NCI-H1930 (cell line): ENCODE measurements at places on chromosomes 1 and 21.

- DNase-seq: no peak
Measured at GRCh38 chr1:119674111-119674526, 26.1 kb upstream of the ZNF697 start.

DNA sequence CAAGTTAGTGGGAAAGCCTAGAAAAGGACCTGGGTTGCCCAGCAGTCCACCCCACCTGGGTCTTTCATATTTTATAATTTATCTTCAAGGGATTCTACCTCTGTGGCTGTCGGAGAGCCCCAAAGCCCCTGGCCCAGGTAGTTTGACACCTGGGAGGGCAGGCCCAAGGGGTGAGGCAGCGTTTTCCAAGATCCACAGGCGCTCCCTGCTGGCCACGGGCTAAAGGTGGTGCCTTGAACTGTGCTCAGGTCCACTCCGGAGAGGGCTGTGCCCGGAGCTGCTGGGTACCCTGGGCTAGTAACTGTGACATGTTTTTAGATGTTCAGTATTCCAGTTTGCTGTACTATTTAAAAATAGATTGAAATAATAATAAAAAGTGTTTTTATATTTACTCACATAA is 37.2 kb upstream of the CRNN start:
- no peak for DNase-seq

DNA sequence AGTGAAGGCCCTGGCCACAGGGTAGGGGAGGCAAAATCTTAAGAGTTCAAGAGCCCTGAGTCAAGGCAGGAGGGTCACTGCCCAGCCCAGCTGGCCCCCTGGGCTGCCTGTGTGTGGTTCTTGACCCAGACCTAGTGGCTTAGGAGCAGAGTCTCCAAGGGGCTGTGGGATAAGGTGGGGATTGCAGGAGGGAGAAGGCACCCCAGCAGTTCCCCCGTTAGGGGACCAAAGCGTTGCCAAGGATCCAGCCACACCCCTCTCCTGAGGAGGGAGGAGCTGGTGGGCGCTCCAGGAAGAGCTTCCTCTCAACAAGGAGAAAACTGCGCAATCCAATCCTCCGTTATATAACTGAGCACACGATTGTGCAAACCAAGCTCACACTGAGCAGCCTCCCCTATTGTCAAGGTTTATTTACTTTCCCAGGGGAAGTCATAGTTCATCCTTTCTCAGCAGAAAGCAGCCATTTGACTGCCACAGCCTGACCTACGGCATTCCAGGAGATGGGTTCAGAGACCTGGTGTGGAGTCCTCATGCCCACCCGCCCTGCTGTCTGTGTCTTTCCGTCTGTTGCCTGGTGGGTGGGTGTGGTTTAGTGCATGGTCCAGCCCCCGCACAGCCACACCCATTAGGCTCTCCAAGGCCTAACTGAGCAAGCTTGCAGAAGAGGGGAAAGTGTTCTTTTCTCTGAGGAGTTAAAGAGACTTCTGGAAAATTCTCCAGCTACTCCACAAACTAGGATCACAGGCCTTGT is 3.5 kb downstream of the EPHX1 start:
- no peak for DNase-seq

DNA sequence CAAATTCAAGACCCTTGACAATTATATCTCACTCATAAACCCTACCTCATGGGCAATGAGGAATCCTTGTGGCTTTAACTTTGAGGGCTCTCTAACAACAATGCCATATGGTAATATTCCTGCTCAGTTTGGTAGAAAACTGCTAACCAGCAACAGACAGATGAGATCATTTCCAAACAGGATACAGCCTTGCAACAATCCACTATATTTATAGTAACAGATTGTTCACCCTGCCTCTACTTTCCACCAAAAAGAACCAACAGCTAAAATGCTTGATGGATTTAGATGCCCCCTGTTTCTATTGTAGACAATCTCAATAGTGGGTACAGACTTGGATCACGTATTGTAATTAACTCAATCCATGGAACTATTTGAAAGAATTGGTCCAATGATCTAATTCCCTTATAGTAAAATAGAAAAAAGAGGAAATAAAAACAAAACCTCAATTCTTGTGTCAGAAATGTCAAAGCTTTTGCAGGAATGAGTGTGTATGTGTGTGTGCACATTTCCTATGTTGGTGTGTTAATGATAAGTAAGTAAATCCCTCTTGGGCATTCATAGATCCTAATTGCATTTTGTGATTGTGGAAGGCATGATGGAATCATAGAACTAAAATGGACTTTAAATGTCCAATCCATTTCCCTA is 100.0 kb upstream of the EDEM3 start:
- no peak for DNase-seq

- DNase-seq: no peak
Measured at GRCh38 chr1:217135987-217136894, 413.0 kb upstream of the ESRRG start.

GRCh38 chr1:200265881-200266280 is 144.0 kb downstream of the ZNF281 start:
- DNase-seq: no peak

GRCh38 chr1:210617293-210617692 is 288.6 kb downstream of the HHAT start:
- no peak for DNase-seq

GRCh38 chr1:8283058-8283884 is 34.6 kb upstream of the SLC45A1 start:
- no peak for DNase-seq

- no peak for DNase-seq
Measured at GRCh38 chr1:9996624-9997582, at the start of gene RBP7. RBP7 (plus strand) TSS chr1:9997228; CDS start chr1:9997259, 31 bp downstream.

DNA sequence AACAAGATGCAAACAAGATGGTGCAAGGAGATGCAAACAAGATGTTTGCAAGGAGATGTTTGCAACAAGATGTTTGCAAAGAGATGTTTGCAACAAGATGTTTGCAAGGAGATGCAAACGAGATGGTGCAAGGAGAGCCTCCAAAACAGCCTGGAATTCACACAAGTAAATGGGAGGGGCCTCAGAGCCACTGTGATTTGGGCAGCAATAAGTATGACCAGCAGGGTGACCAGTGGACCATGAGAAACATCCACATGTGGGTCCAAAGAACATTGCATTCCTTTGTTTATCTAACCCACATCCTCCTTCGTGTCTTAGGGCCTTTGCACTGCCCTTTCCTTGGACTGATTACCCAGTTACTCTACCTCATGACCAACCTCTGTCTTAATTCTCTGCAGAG is 162.9 kb downstream of the PLPP3 start:
- no peak for DNase-seq

GRCh38 chr21:39363607-39364555 is 15.0 kb upstream of the HMGN1 start:
- no peak for DNase-seq

GRCh38 chr1:28775121-28775942 is 36.6 kb upstream of the OPRD1 start:
- no peak for DNase-seq

DNA sequence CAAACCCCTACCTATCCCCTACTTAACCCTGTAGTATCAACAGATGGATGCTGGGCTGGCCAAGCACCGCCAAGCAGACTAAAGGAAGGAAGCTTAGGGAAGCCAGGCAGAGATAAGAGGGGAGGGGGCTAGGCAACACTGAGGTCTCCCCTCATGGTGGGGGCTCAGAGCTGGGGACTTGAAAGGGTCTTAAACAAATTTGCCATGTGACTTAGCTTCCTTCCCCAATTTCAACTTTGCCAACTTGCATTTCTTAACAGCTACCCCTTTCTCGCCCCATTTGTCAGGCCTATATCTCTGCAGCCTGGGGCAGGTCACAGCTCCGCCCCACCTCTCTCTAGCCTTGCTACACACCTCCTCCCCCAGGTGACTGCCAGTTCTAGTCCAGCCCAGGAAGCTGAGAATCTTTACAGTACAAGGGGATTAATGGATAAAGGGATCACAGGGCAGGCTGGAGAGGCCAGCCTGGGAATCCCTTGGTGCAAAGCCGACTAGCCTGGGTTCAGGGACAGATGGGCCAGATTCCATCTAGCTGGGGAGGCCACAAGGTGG is 3.4 kb downstream of the KIF21B start:
- no peak for DNase-seq

- peak; percentile 82 for DNase-seq
Measured at GRCh38 chr1:244970236-244970743, 105.9 kb upstream of the HNRNPU start.

- peak; percentile 29 for DNase-seq
Measured at GRCh38 chr1:48889082-48889481, 112.4 kb upstream of the BEND5 start.
